ENCODE measurements at places on chromosomes 5 and 9.

DNA sequence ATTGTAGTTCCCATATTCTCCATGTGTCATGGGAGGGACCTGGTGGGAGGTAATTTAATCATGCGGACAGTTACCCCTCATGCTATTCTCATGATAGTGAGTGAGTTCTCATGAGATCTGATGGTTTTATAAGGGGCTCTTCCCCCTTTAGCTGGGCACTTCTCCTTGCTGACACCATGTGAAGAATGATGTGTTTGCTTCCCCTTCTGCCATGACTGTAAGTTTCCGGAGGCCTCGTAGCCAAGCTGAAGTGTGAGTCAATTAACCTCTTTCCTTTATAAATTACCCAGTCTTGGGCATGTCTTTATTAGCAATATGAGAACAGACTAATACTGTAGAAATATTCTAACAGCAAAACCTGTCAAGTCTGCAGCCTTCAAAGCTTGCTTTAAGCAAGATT lies 293.2 kb downstream of the CTNND2 start:
- DNase-seq = no peak

GRCh38 chr5:88188458-88189132 lies 80.0 kb downstream of the TMEM161B start:
- DNase-seq = no peak

- DNase-seq = no peak
Measured at GRCh38 chr5:10584714-10585517, 21.0 kb downstream of the ANKRD33B start.

- DNase-seq = no peak
Measured at GRCh38 chr5:150498501-150498900, 9.4 kb upstream of the NDST1 start.

- no peak for DNase-seq
Measured at GRCh38 chr5:54862036-54862435, 123.4 kb downstream of the ESM1 start.

GRCh38 chr9:29637471-29638237 lies 2064.4 kb upstream of the C9orf72 start:
- no peak for DNase-seq

- DNase-seq = no peak
Measured at GRCh38 chr5:155303120-155303519, 289.6 kb downstream of the KIF4B start.
